ENCODE measurements at places on chromosomes 3 and 15.

- DNase-seq, result no peak
Observed at GRCh38 chr3:38121451-38121831, 15.5 kb downstream of the ACAA1 start.

DNA sequence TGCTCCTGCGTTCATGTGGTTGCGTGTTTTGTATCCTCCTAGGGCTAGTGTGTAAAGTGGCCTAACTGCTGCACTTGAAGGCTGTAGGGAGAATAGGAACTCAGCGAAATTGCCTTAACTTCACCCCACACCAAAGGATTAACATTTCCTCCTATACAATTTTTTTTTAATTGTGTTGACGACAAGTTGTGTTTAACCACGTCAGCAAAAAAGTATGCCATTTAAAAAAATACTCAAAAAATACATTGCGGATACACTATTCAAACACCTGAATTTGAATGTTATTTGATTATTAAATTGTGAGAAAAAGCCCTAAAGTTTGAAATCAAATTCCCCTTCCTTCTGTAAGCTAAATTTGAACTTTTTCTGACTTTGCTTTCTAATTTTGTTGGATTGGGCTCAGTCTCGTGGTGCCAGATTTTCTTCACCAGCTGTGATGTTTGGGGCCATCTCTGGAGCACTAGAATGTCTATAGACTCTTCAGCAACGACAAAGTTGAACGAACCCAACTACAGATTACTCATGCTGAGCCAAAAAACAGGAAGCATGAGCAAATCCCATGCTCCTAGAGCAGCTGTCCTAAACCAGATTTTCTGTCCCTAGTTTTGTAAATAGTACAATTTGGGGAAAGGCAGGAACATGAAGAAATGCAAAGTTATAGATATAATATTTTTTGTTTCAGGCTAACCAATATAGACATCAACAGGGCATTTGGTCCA lies 8.1 kb upstream of the SLC9A9 start:
- DNase-seq, result no peak

- no peak for DNase-seq
Observed at GRCh38 chr3:109066864-109067263, 51.1 kb downstream of the MORC1 start.

GRCh38 chr3:72574144-72574543 lies 274.1 kb downstream of the SHQ1 start:
- no peak for DNase-seq

DNA sequence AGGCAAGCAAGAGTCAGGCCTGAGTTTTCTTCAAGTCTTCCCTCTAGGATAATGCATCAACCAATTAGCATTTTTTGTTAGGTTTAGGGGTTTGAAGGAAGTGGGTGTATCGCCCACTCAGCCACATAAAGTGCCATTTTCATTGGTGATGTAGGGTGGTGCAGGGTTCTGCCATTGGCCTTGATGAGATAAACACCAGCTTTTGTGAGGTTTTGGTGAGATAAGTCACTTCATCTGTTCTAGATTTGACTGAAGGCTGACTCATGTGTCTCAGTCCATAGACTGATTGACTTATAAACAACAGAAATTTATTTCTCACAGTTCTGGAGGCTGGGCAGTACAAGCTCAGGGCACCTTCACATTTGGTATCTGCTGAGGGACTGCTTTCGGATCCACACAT lies 84.5 kb upstream of the C3orf80 start:
- no peak for DNase-seq

- DNase-seq, result no peak
Observed at GRCh38 chr3:117263745-117264144, 554.2 kb downstream of the TUSC7 start.

DNA sequence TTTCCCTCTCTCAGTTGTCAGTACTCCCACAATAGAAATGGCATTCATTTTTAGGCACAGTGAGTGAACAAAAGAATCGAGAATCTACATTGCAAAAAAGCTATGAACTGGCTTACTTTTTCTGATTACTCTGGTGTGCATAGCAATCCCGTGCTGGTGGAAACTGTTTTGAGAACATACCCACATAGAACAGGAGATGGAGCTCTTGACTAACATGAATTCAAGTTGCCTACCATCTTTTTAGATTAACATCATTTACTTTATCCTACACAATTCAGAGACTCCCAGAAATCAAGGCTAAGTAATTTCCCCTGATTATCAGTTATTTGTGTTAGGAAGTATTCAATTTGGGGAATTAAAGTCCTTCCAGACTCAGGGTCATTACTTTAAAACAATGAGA lies 326.6 kb downstream of the ARPP21 start:
- no peak for DNase-seq

Data from stimulated activated CD8-positive, alpha-beta memory T cell treated with anti-CD3 and anti-CD28 coated beads, Interleukin-12 subunit alpha, Interleukin-12 subunit beta, amount 100 ng/mL, for 4 hours (primary cell).